T-helper 2 cell (primary cell): ENCODE measurements at places on chromosomes 7 and 10.

- DNase-seq: no peak
These were observed 118.3 kb upstream of the KMT2E start for GRCh38 chr7:104895522-104896236.

- no peak for DNase-seq
These were observed 52.5 kb downstream of the ADCYAP1R1 start for GRCh38 chr7:31104361-31105255.

DNA sequence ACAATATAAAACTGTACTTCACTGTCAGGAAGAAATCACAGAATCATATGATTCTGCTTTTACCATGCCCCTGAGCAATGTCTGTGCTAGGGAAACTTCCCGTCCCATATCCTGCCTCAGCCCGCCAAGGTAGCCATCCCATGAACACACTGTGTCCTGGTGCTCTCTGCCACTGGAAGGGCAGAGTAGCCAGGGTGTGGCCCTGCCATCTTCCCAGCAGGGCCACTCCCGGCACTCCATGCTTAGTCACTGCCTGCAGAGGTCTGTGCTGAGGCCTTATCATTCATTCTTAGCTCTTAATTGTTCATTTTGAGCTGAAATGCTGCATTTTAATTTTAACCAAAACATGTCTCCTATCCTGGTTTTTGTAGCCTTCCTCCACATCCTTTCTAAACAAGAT, 31.8 kb downstream of the AP3M1 start:
- no peak for DNase-seq

GRCh38 chr7:73391396-73391795, 42.2 kb upstream of the FZD9 start:
- no peak for DNase-seq

- no peak for DNase-seq
These were observed 243.1 kb upstream of the SHH start for GRCh38 chr7:156055206-156055822.

DNA sequence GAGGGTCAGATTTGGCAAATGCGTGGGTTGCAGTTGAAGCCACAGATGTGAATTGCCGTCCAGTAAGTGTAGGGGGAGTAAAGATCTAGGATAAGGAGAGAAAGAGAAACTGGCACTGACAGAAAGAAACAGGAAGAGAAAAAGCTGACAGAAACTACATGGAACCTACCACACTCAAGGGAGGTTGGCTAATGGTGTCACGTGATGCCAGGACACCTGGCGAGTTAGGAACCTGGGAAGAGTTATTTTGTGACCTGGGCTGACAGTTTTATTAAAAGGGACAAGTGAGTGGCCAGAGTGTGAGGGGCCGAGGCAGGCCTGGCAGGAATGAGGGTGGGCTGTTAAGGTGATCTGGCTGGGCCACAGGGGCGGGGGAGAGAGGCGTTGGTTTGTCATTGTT, 188.7 kb downstream of the ADARB2 start:
- DNase-seq: no peak

DNA sequence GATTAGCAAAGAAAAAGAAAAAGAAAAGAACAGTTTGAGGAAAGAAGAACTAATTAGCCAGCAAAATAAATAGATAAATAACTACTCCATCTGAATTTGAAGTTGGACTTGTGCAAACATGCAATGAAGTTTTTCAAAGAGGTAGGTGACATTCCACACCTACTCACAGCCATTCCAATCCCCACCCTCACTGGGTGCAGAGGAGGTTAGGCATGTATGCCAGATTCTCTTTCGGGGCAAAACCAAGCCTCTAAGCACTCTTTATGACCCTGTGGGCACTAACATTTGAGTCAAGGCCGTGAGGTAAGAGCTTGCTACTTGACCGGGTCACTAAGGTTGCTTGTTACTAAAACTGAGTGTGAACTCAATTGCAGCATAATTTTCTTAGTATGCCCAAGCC, 108.4 kb upstream of the SEMA3A start:
- DNase-seq: no peak

- no peak for DNase-seq
These were observed 3.7 kb downstream of the PLXNA4 start for GRCh38 chr7:132572526-132572925.

- peak; percentile 13 for DNase-seq
These were observed 47.4 kb downstream of the DENND11 start for GRCh38 chr7:141654551-141654950.
